ENCODE measurements at places on chromosomes 11 and 22. TPM values are rescaled to one million over a fixed set of nuclear protein-coding genes. Genes with fewer than 3 reads are reported as not detected.

DNA sequence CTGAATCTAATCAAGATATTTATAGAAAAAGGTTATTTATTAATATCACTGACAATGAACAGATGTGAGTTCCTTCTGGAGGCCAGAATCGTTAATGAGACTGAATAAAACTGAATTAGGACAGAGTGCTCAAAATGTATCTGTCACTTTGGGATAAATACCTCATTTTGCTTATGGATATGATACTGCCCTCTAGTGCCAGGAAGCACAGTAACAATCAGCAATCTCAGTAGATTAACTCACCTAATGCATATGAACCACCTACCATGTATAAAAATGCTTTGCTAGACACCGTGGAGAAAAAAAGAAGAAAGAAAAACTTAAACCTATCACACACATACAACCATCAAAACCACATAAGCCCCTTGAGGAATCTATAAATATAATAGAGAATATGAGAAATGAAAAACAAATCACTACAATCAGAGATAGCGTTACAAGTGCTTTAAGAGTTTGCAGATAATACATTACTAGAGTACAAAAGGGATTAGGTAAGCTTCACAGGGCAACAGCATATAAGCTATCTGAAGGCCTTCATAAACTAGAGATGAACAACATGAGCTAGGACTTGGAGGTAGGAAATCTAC is 117.4 kb downstream of the SGSM3 start:
- DNase-seq = no peak
- H3K4me3 ChIP-seq = no peak overlapping the region
- peaks cover 2% of the 10 kb centered on the region for H3K36me3 ChIP-seq

GRCh38 chr11:75896843-75897419 is 81.9 kb downstream of the UVRAG start:
- peaks cover 11% of the 10 kb centered on the region for H3K36me3 ChIP-seq
- H3K27ac ChIP-seq = no peak overlapping the region
- H3K4me1 ChIP-seq = no peaks in the 10 kb centered on the region
- H3K4me3 ChIP-seq = no peak overlapping the region
- no peak for DNase-seq

DNA sequence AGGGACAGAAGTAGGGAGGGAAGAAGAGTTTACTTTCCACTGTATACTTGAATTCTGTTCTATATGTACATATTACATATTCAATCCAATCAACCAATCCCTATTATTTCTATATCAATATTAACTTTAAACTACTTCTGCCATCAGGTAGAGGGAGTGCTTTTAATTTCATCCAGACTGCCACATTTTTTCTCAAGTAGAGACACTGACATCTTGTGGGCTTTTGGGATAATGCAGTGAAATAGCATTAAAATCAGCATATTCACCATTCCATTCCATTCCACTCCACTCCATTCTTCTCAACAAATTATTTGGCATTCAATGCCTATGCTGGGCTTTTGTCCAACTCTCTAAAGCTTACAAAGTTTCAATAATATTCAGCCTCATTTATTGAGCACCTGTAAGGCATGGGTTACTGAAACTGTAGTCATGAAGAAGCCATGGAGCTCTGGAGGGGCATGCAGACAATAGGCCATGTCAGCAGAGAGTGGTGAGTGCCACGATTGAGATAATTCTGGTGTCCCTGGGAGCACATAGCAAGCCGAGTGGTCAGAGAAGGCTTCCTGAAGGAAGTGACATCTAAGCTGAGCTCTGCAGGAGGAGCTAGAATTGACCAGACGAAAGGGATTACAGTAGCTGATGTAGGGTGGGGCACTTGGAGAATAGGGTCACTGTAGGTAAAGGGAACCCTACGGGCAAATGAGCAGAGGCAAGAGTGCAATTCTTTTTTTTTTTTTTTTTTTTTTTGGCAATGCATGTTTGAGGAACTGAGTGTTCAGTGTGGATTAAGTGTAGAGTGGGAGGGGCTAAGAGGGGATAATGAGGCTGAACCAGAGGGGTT is 12.8 kb upstream of the CLPB start:
- H3K27ac ChIP-seq = no peak overlapping the region
- no peaks in the 10 kb centered on the region for H3K4me1 ChIP-seq
- H3K36me3 ChIP-seq = no peaks in the 10 kb centered on the region
- no peak overlapping the region for H3K4me3 ChIP-seq

Gene PKDREJ
- not detected for total RNA-seq
